ENCODE measurements at places on chromosomes 12 and 14.

GRCh38 chr12:84550518-84550917, 362.1 kb downstream of the SLC6A15 start:
- DNase-seq = no peak

DNA sequence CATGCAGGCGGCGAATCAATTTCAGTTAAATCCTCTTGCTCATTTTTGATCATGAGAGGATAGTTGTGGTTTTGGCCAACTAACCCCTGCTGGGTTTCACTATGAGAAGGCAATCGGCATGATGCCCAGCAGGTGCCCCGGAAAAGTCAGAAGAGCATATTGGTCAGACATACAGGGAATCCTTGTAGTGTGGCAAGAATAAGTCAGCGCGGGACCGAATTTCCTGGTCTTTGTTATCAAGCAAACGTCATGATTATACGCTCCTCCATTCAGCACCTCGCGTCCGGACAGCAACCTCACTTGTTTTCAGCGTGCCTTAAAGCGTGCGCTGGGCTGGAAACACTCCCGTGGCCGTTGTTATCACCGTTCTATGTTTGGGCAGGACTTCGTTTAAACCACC, 1.8 kb downstream of the TBC1D30 start:
- DNase-seq = no peak

GRCh38 chr12:33514893-33515292, 75.3 kb upstream of the SYT10 start:
- DNase-seq = no peak

- DNase-seq = no peak
These were observed 216.2 kb downstream of the DUSP6 start for GRCh38 chr12:89135976-89136634.

GRCh38 chr12:89836026-89836425, 127.4 kb upstream of the ATP2B1 start:
- no peak for DNase-seq

DNA sequence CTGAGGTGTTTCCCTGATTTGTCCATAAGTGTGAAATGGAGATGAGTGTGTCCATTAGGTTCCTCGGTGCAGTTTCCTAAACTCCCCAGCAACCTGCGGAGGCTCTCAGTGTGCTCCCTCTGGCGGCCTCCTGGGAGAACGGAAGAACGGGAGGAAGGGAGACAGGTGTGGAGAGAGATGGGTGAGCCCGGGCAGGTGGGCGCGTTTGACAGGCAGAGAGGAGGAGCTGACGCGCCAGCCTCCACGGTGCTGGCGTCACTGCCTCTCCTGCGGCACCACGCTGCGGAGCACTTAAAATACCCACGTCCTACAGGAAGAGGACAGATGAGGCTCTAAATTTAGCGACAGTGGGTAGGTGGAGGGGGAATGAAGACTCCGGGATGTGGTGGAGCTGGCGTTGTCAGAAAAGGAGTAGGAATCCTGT, 26.8 kb upstream of the PEX5 start:
- DNase-seq = no peak

DNA sequence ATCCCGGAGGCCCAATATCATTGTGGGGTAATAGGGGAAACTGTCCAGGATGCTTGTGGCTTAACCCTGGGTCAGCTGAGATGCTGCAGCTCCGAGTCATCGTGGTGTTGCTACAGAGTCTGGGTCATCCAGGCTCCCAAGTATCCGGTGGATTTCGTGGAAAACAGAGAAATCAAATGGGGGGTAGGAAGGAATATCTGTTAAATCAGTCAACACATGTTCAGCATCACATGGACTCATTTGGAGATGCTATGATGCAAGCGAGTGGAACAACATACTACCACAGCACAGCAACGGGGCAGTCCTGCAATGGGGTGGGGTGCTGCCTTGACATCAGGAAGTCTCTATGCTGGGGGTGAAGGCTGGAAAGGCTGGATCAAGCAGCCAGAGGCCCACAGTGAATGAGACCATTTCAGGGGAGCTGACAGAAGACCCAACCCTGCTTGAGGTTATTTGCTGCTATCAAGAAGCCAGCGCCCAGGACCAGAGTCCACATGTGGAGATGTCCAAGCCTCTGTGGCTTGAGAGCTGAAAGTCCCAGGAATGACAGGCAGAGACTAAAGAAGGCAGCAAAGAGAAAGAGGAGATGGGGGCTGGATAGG, 22.9 kb downstream of the VDR start:
- peak; percentile 28 for DNase-seq

DNA sequence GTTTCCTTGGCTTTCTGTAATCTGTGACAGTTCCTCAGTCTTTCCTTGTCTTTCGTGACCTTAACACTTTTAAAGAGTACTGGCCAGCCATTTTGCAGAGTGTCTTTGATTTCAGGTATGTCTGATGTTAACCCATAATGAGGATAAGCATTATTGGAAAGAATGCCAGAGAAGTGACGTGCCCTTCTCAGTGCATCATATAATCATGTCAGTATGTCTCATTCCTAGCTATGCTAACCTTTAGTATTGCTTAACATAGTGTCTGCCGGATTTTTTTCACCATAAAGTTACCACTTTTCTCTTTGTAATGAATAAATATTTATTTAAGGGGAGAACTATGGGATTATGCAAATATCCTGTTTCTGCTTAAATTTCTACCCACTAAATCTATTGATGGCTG, 28.5 kb downstream of the RERG start:
- no peak for DNase-seq

GRCh38 chr14:74835645-74836250, 40.2 kb downstream of the PROX2 start:
- peak; percentile 2 for DNase-seq

DNA sequence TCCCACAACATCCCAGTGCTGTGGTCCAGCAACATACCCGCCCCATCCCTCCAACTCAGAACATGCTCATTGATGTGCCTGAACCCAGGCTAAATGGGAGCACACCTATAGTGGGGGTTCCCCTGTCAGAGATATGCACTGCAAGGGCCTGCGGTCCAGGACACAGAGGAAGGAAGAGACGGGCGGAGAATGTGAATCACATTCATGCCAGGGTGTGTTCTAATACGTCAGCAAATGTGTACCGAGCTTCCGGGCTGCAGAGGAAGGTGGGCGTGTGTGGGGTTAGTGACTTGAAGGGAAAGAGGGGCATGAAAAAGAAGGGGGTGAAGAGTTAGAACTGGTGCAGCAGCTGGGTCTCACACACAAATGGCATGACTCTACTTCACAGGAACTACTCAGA, 83.7 kb downstream of the DPF3 start:
- DNase-seq = peak; percentile 33

DNA sequence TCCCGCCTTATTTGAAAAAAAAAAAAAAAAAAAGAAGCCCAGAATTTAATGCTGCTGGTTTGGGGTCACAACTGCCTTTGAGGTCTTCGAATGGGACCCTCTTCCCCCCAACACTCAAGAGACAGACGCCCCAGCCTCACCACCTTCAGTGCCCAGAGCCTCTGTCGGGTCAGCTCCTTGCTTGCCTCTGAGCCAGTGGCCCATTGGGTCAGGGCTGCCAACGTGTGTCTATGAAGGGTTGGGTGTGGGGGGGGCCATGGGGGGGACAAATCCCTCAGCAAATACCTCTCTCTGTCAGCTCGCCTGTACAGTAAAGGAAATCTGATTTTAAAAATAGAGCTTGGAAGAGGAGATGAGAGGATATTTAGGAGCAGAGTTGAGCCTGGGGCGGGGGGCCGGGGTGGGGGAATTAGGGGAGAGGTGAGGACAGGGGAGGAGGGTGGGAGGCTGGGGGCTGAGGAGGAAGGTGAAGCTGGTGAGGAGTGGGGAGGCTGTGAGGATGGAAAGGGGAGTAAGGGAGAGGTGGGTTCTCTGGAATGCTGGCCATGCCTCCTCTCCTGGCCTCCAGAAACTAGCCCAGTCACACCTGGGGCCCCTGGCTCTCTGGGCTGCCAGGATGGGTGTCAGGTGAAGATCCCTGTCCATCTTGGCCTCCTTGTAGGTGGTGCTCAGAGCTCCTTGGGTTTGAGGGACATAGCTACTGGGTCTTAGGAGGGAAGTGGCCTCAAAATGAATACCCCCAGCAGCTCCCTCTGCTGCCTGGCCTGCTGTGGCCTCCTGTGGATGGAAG, 13.3 kb downstream of the RTL1 start:
- DNase-seq = no peak

- no peak for DNase-seq
These were observed 6.5 kb downstream of the MEG3 start for GRCh38 chr14:100832311-100832960.

DNA sequence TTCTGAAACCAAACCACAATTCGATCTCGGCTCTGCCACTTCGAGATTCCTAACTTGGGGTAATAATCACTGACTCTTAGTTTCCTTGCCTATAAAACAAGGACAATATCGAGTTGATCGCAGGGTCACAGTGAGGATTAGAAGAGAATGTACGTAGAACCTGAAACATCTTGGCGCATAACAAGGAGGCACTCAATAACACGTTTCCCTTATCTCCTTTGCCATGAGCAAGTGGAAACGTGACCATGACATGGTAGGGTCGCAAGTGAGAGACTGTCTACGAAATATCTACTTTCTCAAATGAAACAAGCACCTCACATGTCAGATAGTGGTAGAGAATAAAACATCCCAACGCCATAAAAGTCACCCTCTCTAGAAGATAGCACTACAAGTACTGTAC, 2.3 kb downstream of the DICER1 start:
- no peak for DNase-seq

DNA sequence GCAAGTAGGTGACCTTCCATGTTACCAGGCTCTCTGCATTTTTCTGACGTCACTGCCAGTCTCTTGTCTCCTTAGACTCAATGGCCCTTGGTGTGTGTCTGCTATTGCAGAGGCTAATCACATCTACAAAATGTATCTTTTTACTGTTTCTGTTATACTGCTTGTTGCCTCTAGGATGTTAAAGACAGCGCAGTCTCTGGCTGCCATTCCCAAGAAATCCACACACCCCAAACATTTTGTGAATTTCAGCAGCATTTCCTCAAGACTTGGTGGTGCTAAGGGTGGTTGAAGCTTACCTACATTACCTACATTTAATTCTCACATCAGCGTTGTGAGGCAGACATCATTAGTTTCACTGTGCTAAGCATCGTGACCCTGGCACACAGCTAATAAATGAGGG, 87.2 kb downstream of the C12orf75 start:
- no peak for DNase-seq

GRCh38 chr12:109523071-109523470, 45.6 kb downstream of the UBE3B start:
- DNase-seq = no peak

DNA sequence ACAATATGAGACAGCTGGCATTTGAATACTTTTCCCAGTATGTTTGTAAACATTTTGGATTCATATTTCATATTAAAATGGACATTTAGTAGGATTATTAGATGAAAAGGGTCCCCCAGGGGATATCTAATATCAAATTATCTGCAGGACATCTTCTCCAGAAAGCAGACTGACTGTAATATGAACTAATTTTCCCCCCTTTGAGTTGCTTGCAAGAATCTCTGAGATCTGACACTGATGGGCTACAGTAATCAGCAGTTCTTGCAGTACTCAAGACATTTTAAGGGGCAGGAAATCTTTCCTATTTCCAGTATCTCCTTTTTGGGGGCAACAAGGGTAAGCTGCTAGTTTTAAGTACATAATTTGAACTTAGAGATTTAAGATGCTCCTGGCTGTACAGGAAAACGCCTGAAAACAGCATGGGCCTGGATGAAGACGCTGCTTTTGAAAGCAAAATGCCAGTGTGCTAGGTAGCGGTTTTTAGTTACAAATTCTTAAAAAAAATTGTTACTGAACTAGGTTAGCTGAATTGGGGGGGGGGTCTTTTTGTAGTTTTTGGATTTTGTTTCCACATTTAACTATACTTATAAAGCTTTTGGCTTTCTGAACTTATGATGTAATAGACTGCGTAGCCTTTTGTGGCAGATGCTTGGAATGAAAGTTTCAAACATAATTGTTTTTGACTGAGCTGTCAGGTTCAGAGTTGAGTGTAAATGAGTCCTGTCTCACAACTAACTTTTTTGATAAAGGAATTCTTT, 2.2 kb downstream of the FRMD6 start:
- no peak for DNase-seq

- no peak for DNase-seq
These were observed 64.2 kb upstream of the IFNG-AS1 start for GRCh38 chr12:67925077-67925476.

DNA sequence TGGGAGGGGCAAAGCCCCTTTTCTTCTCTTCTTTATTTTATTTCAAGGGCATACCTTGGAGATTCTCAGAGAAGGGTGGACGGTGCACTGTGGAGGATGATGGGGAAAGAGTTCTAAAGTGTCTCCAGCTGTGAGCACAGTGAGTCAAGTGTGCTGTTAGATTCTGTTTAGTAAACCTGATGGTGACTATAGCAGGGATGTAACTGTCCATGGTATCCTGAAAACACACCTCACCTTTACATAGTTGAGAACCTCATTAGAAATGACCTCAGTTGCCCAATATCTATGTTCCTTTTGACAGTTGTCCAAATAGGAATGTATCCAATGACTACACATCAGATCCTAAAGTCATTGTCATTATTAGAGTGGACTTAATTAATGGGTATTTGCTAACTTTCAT, 38.0 kb downstream of the CNTN1 start:
- DNase-seq = no peak

- no peak for DNase-seq
These were observed 23.5 kb upstream of the FRMD6 start for GRCh38 chr14:51628238-51628637.

GRCh38 chr14:21262410-21262809, 6.8 kb downstream of the HNRNPC start:
- no peak for DNase-seq

DNA sequence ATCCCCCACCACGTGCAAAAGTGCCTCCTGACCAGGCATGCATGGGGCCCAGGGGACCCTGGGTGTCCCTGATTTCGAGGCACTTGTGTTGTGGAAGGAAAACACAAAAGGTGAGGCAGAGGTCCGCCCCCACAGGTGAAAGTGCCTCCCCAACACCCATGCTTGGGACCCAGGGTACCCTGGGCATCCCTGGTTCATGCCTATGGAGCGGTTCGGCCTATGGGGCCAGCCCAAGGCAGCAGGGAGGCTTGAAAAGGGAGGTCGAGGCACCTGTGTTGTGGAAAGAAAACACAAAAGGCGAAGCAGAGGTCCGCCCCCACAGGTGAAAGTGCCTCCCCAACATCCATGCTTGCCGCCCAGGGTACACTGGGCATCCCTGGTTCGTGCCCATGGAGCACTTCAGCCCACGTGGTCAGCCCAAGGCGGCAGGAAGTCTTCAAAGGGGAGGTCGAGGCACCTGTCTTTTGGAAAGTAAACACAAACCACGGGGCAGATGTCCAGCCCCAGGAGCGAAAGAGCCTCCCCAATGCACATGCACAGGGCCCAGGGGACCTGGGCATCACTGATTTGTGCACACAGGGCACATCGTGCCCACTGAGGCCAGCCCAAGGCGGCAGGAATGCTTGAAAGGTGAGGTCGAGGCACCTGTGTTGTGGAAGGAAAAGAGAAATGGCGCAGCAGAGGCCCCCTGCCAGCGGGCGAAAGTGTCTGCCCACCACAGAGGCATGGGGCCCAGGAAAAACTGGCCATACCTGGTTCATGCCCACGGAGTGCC, 375.5 kb downstream of the ALG10 start:
- peak; percentile 0 for DNase-seq

- no peak for DNase-seq
These were observed 52.1 kb downstream of the GALC start for GRCh38 chr14:87940894-87941293.

GRCh38 chr12:79426121-79426520, 264.6 kb downstream of the PAWR start:
- DNase-seq = no peak

- no peak for DNase-seq
These were observed 124.0 kb upstream of the CPM start for GRCh38 chr12:69056743-69057515.

- peak; percentile 41 for DNase-seq
These were observed 23.1 kb upstream of the LRTM2 start for GRCh38 chr12:1797011-1797901.

GRCh38 chr12:113815031-113815430, 151.1 kb downstream of the RBM19 start:
- no peak for DNase-seq

Data from CD4-positive, alpha-beta T cell treated with Interferon gamma for 1 hour (primary cell).